Stimulated activated CD8-positive, alpha-beta memory T cell treated with anti-CD3 and anti-CD28 coated beads, Interleukin-2, amount 100 ng/mL, for 1 hour (primary cell): ENCODE measurements at places on chromosomes 5 and 9.

- no peak for DNase-seq
These were observed 85.8 kb upstream of the ALDH1A1 start for GRCh38 chr9:73038613-73039012.

- no peak for DNase-seq
These were observed 5.4 kb downstream of the SRFBP1 start for GRCh38 chr5:121967187-121967586.

DNA sequence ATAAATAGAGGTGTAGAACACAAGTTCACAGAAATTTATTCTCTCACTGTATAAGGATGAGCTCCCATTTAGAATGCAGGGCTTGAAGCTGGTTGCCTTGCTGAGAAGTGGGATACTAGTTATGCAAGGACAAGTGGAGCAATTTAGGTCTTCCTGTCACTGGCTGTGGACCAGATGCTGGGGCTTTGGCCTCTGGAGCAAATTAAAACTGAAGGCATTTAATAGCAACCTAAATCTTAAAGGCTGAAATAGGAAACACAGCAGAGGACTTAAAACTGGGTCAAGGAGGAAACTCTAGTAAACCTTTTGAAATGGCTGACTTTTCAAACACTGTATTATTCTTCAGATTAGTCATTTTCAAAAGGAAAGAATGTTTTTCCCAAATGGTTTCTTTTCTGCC lies 319.4 kb downstream of the RAB3C start:
- DNase-seq, result no peak

DNA sequence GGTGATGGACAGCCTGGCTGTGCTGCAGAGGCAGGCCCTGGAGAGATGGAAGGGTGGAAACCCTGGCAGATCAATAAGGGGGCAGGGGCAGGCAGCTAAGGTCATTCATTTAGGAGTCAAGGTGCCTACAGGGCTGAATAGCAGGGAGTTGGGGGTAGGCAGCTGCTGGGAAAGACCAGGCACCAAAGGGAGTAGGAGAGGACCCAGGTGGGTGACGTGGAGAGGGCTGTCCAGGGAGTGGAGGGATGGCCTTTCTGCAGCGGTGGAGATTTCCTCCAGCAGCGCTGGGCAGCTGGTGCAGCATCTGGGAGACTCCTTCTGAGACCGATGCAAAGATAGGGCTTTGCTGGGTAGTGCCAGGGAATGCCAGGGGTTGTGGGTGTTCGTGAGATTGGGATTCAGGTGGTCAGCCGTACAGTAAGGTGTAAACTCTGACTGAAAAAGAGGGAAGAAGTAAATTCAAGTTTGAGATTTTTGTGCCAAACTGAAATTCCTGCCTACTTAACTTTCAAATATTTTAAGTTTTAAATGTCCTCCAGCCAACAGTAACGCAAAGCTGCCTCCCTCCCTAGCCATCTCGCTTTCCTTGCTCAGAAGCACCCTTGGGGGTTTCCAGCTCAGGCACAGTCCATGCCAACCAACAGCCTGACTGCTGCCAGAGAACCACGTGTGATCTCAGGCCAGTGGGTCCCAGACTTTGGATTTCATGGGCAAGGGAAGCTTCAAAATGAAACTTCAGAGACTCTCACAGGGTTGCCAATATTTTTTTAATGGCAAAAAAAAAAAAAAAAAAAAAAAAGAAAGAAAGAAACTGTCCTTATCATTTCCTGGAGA lies 18.6 kb upstream of the ANGPTL2 start:
- no peak for DNase-seq

GRCh38 chr5:97095318-97095732 lies 47.1 kb downstream of the LIX1 start:
- DNase-seq, result no peak

DNA sequence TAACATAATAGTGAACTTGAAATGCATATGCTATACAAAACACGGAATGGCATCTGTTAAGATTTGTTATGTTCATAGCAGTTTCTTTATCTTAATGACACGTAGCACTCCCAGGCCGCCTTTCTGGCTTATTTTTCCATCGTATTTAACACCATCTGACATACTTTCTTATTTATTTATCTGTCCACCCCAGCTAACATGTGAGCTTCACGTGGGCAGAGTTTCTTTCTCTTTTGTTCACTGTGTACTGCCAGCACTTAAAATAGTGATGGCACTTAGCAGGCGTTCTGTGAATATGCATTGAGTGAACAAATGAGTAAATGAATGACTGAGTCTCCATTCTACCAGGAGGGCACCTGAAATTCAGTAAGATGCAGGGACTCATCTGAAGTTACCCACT lies 29.4 kb upstream of the SYNPO start:
- no peak for DNase-seq

DNA sequence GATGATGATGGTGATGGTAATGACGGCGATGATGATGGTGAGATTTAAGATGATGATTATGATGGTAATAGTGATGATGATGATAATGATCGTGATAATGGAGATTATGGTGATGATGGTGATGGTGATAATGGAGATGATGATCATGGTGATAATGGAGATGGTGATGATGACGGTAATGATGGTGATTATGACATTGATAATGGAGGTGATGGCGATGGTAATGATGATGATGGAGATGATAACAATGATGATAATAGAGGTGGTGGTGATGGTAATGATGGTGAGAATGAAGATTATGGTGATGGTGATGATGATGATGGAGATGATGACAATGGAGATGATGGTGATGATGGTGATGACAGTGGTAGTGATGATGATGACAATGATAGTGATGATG lies 69.7 kb downstream of the MED10 start:
- DNase-seq, result no peak

DNA sequence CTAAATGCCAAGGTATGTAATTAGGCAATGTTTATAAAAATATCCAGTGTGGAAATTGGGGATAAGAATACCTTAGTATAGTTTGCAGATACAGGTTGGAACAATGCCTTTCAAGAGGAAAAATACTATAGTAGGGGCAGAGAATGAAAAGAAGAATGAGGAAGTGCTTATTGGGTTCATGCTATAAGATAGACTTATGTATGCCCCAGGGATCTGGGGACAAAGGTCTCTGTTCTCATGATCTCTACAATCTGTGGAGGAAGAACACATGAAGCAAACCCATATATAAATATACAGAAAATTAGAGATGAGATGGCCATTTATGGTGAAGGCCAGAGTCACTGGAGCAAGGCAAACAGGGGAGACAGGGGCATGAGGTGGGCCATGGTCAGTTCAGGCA lies 106.5 kb upstream of the DAB2 start:
- no peak for DNase-seq

DNA sequence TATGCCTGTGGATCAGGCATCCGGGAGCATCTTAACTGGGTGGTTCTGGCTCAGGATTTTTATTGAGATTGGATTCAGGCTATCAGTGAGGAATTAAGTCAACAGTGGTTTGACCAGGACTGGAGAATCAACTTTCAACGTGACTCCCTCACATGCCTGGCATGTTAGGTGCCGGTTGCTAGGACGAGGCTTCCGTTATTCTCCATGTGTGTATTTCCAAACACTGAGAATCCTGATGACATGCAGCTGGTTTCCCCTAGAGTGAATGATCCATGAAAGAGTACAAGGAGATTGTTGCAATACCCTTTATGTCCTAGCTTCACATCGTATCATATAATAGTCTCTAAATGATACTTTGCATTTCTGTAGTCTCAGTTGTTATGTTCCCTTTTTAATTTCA lies 529.2 kb downstream of the ANXA1 start:
- no peak for DNase-seq

- no peak for DNase-seq
These were observed 52.6 kb upstream of the GARNL3 start for GRCh38 chr9:127211983-127212382.

GRCh38 chr5:55003432-55004065 lies 18.2 kb upstream of the ESM1 start:
- DNase-seq, result no peak

GRCh38 chr9:21854119-21854518 lies 51.7 kb downstream of the MTAP start:
- no peak for DNase-seq

GRCh38 chr5:150114773-150115408 lies 28.5 kb upstream of the CSF1R start:
- no peak for DNase-seq

DNA sequence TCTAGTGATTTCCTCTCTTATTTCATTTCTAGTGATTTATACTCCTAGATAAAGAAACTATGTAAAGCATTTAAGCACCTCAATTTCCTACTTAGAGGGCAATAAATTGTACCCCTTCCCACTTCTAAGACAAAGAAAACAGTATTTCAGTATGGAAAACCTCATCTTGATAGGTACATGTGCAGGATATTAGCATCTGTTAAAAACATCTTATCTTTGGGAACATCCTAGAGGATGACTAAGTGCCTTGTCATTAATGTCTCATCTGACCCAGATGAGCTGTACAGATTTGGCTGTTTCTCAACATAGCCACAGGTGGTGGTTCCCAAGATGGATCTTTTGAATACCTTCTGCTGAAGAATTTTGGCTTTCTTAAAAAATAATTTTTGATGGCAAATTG lies 5.7 kb downstream of the MEGF10 start:
- DNase-seq, result no peak

GRCh38 chr9:129343424-129344375 lies 165.6 kb upstream of the IER5L start:
- no peak for DNase-seq

GRCh38 chr5:92838253-92838652 lies 742.8 kb downstream of the NR2F1-AS1 start:
- DNase-seq, result no peak

GRCh38 chr5:72511774-72512592 lies 4.8 kb upstream of the ZNF366 start:
- no peak for DNase-seq

- DNase-seq, result no peak
These were observed 24.6 kb downstream of the APC start for GRCh38 chr5:112762113-112762810.

GRCh38 chr5:66247176-66247960 lies 103.3 kb downstream of the SREK1 start:
- DNase-seq, result no peak

DNA sequence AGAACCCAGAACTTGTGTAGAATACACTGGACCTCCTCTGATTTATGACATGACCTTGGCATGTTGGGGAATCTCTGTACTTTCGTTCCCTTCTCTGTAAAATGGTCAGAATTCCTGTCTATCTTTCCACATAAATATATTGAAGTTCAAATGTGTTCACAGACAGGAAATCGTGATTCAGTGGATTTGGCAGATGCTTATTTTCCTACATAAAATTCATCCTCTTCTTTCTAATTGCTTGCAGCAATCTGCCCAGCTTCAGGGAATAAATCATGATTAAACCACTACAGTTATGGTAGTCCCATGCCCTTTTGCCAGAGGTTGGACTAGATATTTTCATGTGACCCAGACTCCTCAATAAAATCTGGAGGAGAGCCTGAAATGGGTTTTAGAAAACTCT lies 52.1 kb upstream of the ARL15 start:
- DNase-seq, result no peak
